ENCODE measurements at places on chromosomes 2 and 18.

DNA sequence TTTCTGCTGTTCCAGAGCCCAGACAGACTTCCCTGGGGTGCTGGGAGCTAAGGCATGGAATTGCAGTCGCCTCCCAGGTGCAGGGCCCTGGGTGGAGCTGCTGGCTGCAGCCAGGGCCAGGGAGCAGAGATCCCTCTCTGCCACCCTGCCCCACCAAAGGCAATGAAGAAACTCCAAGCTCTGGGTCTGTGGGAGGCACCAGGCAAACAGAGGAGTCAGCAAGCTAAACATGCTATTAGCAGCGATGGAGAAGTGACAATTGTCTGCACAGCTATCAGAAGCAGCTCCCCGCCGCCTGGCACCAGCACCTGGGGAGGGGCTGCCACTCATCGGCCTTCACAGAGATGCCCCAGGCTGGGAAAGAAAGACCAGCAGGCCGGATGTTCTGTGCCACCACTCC lies 28.0 kb upstream of the COX5B start:
- DNase-seq: no peak

- DNase-seq: no peak
These were observed 30.6 kb upstream of the RPRM start for GRCh38 chr2:153509133-153509532.

- no peak for DNase-seq
These were observed 243.9 kb upstream of the ID2 start for GRCh38 chr2:8437949-8438400.

- no peak for DNase-seq
These were observed 23.2 kb downstream of the RNF152 start for GRCh38 chr18:61869636-61870035.

GRCh38 chr2:75356865-75357264 lies 157.5 kb upstream of the TACR1 start:
- DNase-seq: no peak

DNA sequence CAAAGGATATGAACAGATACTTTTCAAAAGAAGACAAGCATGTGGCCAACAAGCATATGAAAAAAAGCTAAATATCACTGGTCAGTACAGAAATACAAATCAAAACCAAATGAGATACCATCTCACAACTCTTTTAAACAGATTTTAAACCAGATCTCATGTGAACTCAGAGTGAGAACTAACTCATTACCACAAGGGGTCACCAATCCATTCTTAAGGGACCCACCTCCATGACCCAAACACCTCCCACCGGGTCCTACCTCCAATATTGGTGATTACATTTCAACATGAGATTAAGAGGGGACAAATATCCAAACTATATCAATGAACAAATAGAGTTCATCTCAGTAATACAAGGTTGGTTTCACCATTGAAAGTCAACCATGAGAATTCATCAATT lies 319.8 kb upstream of the GULP1 start:
- DNase-seq: no peak

DNA sequence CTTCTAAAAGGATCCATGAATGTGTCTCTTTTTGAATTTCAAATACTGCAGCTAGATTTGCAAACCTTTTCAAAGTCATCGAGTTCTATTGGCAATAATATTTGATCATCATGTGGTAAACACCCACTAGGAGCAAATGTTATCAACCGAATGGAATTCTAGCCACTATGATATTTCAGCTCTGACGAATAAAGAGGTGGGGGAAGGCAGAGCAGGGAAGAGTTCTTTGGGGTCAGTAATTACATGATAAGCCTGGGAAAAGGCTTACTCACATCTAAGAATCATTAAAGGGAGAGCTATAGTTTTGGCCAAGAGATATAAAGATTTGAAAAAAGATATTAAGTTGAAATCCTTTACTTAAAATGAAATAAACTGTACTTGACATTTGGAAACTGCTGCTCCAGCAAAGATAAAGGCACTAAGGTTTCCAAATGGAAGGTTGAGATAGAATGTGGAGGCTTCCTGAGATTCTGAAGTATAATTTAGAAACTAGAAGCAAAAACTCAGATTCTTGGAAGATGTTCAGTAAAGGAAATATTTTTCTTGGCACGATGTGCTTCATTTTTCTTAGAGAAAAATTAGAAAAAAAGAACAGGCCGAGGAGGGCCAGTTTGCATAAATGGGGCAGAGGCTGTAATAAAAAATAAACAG lies 104.7 kb upstream of the ARHGAP28 start:
- no peak for DNase-seq

DNA sequence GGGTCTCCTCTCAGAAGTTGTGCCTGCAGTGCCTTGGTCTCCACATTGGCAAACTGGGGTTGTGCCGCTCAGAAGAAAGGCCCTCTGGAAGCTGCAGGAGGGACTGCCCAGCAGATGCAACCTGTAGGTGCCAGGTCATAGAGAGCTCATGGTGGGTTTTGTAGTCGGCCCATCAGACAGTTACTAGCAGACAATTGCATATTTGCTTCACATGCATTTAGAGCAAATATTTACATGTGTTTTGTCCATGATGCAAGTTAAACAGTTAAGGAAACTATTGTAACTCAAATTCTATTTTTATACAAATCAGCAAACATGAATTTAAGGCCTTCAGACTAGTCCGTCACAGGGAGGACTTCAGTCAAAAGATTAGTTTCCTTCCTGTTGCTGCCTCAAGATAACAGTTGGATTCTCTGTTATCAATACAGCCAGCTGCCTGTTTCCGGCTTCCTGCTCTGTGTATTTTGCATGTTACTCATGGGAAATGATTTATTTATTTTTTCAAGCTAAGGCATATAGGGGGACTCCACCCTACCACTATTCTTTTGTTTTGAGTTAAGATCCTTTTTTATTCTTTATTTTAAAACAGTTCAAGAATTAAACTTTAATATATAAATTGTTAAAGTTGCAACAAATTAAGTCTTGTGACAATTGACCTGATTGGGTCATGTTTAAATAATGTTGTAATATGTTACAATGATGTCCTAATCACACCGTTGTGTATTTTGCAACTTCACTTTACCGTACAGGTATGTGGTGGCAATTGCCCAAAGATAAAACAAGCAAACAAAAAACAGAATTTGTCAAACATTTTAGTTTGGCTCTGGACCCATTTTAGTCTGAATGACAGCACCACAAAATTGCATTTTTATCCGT lies 133.5 kb downstream of the SPTBN1 start:
- DNase-seq: no peak

DNA sequence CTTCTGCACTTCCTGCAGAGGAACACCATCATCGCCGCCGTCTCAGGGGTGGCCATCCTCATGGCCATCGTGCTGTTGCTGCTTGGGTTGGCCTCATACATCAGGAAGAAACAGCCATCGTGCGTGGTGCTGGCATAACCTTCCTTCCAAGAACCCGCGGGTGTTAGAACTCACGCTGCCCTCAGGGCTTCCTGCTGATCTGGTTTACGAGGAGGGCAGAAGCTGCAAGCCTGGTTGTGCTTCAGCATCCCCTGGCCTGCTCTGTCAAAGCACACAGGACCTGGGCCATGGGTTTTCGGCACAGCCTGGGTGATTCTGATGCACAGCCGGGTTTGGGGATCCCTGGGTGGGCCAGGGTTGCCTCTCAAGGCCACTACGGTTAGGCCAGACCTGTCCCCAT lies 12.2 kb upstream of the ZAP70 start:
- no peak for DNase-seq

GRCh38 chr2:236510034-236510433 lies 59.6 kb upstream of the ACKR3 start:
- DNase-seq: no peak

- no peak for DNase-seq
These were observed 685.8 kb upstream of the HS6ST1 start for GRCh38 chr2:129004485-129004884.

- DNase-seq: no peak
These were observed 223.1 kb downstream of the AGAP1 start for GRCh38 chr2:235716875-235717496.

DNA sequence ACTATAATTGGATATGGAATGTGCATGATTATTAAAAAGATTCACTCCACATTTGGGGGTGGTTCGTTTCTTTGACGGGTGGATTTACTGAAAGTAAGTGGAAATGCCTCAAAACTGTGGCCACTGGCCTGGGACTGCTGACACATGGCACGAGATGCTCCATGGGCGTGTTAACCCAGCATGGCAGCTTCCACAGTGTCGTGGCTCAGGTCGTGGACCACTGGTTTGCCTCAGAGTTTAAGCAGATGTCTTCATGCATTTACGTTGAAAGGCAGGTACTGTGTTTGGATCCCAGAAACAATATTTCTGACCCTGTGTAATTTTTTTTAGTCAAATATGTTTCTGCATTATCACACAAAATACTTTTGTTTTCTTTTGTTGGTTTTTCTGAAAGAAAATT lies 242.0 kb downstream of the GBX2 start:
- DNase-seq: no peak

DNA sequence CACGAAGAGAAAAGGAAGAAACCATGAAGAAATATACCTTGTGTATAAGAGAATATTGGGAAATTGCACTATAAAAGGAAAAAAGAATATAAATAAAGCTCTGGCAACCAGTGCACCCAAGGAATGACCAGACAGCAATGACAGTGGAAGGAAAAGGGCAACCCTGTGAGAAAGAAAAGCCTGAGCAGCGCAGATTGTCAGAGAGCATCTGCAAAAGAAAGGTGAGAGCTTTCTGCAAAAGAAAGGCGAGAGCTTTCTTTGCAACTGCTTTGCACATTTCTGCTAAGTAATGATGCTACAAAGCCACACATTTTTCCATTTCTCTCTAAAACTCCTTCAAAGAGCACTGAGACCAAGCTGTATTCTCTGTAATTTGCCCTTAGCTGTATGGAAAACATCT lies 83.6 kb downstream of the CTNNA2 start:
- DNase-seq: no peak

DNA sequence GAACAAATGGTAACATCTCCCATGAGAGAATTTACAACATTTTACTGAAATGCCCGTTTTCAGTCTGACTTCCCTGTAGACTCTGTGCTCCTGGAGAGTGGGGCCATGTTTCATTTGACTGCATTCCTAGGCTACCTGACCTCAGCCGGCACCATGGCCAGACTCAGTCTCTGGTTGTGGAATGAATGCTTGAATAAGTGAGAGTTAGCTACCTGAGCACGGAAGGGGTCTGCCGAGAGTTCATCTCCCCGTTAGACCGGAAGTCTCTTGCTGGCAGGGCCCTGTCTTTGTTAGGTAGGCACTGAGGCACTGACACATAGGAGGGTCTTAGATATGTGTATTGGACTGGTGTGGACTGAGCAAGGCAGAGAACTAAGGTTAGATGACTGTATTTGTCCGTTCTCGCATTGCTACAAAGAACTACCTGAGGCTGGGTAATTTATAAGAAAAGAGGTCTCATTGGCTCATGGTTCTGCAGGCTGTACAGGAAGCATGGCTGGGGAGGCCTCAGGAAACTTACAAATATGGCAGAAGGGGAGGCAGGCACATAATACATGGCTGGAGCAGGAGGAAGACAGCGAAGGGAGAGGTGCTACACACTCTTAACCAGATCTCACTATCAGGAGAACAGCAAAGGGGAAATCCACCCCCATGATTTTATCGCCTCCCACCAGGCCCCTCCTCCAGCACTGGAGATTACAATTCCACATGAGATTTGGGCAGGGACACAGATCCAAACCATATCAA lies 271.2 kb downstream of the GLI2 start:
- DNase-seq: no peak

DNA sequence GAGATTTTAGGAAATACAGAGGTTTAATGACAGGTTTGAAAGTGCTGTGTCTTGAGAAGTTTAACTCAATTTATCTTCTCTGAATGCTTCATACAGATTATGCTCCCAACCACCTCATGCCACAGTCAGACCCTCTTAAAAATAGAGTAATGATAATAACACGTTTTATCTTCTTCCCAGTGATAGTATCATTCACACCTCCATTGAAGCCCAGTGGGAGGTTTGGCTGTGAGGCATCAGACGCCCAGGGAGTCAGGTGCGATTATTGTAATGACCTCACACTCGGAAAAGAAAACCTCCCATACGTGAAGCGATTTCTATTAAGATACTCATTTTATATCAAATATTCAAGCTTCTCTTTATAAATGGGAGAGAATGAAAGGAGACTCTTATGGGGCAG lies 366.3 kb downstream of the SETBP1 start:
- no peak for DNase-seq

GRCh38 chr2:233829193-233830110 lies 24.9 kb downstream of the HJURP start:
- no peak for DNase-seq

DNA sequence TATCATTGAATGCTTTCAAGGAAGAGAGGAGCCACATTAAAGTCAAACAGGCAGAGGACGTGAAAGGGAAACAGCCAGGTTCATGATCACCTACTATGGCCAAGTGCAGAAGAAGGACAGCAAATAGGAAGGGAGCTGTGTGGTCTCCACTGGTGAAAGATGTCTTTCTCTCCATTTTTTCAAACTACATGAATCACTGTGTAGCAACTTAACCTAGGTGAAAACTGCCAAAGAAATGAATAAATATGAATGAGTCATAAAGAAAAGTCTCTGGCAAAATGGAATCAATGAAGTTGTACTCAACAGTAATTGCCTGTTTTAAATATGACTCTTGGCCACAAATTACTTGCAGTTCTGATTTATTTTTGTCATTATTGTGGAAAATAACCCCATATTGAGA lies 452.6 kb upstream of the PKDCC start:
- no peak for DNase-seq

GRCh38 chr18:58321986-58322385 lies 278.0 kb downstream of the NEDD4L start:
- DNase-seq: peak; percentile 13

DNA sequence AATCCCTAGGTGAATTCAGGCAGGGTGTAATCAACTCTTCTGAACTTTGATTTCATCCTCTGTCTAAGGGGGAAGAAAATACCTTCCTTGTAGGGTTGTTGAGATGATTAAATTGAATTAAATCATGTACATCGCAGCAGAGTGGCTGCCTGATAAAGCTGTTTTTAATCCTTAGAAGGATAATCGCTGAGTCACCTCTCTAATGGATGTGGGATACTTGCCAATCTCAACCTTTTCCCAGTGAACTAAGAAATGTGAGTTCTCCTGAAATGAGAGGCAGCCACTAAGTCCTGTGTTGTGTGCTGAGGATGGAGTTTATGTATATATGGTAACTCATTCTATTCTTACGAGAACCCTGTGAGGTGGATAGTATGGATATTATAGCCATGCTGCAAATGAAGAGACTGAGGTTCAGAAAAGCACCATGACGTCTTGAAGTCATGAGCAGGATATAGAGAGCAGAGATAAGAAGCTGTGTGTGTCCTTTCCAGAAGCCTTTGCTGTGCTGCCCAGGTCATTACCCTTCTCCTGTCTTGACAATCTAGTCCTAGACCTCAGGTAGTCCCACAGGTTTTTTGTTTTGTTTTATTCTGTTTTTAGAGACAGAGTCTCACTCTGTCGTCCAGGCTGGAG lies 93.3 kb downstream of the HNRNPLL start:
- no peak for DNase-seq

Data from naive thymus-derived CD8-positive, alpha-beta T cell (primary cell).